ENCODE measurements at places on chromosomes 16 and 17.
A peak's percentile ranks its signal among the peaks of the same experiment; 100 is the strongest.

DNA sequence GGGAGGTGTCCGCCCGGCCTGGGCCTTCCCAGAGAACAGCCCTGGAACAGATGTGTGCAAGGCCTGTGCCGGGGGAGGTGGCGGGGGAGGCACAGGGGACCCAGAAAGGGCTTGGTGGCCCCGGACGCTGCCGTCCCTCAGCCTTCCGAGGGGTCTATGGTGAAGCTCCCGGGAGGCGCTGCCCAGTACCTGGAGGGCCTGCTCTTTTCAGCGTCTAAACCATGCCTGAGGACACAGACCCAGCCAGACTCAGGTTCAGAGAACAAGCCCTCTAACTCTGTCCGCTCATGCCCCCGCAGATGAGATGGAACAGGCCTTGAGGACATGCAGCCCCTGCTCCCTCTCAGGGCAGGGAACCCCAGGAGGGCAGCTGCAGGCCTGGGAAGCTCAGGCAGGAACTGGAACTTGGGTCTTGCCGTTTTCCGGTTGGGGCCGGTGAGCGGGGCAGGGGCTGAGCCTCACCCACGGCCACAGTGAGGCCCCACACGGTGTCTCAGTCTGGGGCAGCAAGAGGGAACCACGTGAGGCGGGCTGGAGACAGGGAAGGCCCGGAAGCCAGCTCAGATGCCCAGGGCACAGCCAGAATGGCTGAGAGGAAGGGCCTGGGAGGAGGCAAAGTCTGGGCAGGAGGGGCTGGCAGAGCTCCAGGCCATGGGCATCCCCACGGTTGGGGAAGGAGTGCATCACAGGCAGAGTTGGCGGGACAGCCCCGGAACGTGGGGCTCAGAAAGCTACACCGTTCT is 12.5 kb downstream of the SLC16A3 start:
- DNase-seq = no peak

- DNase-seq = no peak
Measured at GRCh38 chr16:77385481-77385880, 49.4 kb downstream of the ADAMTS18 start.

DNA sequence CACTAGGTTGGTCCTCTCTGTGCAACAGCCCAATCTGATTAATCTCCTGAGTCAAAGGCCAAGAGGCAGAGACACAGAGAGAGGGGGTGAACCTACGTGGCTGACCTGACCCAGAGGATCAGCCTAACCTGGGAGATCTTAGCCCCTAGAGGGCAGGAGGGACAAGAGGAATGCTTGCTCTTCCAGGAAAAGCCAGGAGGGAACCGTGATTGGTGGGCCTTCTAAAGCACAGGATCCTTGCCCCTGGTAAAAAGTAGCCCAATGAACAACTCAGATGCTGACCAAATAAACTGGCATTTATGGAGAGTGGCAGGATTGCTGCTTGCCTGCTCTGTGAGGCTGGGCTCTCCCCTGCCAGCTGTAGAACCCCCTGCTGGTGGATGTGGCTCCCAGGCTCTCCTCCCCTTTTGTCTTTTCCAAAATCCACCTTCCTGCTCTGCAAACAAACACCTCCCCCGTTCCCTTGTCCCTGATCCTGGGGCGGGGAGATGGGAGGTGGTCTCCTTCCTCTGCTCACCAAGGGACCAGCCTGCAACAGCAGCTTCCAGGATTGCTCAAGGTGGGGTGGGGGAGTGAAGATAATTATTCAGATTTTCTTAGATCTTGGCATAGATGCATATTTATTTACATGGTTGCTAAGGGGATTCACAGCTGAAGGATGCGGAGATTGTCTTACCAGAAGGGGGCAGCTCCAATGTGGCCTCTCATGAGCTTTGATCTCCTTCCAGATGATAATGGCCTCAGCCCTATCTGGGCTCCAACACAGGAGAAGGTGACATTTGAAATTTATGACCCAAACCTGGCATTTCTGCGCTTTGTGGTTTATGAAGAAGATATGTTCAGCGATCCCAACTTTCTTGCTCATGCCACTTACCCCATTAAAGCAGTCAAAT is 71.9 kb downstream of the SDR42E1 start:
- DNase-seq = no peak

DNA sequence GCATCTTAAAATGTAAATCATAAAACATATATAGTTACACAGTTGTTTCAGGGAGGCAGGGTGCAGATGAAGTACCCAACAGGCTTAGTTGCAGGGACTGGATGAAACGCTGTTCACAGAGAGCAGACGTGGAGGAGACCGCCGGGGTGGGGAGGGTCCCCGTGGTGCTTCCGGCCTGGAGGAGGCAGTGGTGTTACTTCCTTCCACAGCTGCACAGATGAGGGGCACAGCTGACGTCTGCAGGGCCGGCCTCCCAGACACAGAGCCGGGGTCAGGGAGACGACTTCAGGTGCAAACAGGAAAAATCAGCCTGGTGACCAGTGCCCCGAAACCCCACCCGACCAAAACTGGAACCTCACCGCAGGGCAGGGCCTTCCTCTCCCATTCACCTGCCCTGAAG is 17.1 kb downstream of the SPIRE2 start:
- DNase-seq = no peak

- DNase-seq = peak; percentile 28
Measured at GRCh38 chr17:49201481-49201927, 8.9 kb downstream of the GNGT2 start.

GRCh38 chr17:37066322-37067255 is 117.8 kb downstream of the AATF start:
- no peak for DNase-seq

- no peak for DNase-seq
Measured at GRCh38 chr17:81191646-81192045, 25.6 kb upstream of the AATK start.

DNA sequence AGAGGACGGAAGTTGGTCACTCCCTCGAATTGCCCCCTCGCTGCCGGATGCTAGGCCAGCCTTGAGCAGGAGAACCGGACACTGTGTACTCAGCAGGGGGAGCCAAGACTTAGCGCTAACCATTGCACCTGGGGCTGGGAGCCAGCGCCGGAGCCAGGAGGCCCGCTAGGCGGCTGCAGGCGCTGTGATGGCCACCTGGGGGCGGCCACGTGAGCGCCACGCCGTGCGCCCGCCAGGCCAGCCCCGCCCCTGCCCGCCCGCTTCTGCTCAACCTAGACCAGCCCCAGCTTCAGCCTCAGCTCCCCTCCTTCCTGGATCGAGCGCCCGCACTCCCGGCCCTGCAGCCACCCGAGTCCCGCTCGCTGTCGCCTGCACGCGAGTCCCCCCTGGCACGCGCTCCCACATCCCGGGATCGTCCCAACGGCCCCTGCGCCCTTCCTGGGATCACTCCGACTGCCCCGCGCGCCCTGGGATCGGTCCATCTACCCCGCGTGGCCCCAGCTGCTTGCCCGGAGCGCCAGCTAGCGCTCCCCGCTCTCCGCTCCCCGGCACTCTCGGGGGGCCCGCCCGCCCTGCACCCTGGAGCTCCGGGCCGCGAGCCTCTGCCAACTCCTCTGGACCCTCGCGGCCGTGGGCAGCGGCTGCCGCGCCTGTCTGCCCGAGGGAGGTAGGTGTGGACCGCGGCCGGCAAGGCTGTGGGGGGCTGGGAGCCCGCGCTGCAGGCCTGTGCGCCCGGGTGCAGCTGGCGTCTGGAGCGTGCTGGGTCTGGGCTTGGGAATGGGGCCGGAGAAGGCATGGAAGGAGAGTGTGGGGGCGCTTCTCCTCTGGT is at the start of gene EEF2K:
Gene EEF2K (plus strand): TSS at position 266 of the 829 bp plus-strand sequence. CDS start 19,452 bp downstream, outside the sequence.
- peak; percentile 82 for DNase-seq

DNA sequence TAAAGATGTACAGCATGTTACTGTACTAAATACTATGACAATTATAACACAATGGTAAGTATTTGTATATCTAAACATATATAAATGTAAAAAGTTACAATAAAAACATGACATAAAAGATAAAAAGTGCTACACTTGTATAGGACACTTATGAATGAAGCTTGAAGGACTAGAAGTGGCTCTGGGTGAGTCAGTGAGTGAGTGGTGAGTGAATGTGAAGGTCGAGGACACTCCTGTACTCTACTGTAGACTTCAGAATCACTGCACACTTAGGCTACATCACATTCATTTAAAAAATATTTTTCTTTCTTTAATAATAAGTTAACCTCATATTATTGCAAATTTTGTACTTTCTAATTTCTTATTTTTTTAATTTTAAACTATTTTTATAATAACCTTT is 1476.7 kb upstream of the CDH8 start:
- no peak for DNase-seq
